LoVo (cell line): ENCODE measurements at places on chromosomes 1 and 21.

GRCh38 chr21:23016617-23017016 is 2018.4 kb downstream of the NCAM2 start:
- no peak for DNase-seq

DNA sequence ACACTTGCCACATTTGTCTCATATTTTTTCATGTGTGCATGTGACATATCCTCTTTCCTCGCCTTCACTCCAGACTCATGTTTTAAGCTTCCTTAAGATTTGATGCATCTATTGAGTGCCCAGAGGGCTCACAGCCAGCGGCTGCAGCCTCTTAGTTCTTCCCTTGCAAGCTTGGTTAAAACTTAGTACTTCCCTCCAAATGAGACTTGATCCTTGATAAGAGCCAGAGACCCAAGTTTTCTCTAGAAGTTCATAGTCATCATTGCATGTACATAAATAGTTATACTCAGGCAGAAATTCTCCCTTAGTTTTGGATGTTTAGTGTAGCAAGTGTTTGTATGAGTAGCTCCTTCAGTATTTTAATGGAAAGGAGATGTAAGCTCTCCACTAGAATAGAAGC is 337.6 kb upstream of the B3GALT2 start:
- no peak for DNase-seq

DNA sequence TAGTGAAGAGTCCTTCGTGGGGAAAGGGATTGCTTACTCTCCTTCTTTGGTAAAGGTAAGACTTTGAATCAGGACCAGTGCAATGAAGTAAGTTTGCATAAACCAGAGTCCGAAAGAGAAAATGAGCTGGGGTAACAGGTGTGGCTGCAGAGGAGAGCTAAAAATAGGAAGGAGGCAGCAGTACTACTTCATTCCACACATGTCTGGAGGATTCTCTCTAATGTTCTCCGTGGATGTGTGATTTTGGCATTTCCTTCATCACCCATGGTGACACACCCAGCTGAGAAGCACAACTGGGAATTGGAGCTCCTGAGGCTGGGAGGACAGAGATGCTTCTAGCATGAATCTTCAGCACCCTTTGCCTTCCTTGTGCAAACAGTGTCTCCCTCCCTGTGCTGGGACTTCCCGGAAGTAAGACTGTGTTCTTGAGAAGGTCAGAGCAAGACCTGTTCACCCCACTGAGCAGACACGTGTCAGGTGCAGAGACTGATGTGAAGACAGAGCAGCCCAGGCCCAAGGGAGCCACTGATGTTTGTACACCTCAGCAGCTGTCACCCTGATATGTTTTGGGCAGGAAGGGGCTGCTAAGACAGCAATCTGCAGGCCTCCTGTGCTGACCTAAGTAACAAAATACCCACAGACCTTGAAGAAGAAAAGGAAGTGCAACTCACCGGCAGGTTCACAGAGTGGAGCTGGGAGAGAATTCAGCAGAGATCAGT is 13.3 kb downstream of the FCRL1 start:
- DNase-seq = no peak

DNA sequence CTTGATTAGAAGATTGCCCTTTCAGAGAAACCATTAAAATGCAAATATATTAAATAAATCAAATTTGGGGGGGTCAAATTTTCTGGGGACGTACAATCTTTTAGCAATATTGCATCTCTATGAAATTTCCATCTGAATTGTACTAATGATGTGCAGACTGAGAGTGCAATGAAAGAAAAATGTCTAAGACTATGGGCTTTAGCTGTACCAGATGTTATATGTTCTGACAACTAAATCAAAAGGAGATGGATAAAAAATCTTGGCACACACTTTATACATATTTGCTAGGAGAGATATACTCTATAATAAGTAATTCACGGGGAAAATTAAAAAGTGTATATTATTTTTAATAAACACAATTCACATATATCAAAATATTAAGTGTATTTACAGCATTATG is 13.0 kb upstream of the PLPPR5 start:
- no peak for DNase-seq

- no peak for DNase-seq
Observed at GRCh38 chr1:13893409-13893821, 193.4 kb downstream of the PRDM2 start.

DNA sequence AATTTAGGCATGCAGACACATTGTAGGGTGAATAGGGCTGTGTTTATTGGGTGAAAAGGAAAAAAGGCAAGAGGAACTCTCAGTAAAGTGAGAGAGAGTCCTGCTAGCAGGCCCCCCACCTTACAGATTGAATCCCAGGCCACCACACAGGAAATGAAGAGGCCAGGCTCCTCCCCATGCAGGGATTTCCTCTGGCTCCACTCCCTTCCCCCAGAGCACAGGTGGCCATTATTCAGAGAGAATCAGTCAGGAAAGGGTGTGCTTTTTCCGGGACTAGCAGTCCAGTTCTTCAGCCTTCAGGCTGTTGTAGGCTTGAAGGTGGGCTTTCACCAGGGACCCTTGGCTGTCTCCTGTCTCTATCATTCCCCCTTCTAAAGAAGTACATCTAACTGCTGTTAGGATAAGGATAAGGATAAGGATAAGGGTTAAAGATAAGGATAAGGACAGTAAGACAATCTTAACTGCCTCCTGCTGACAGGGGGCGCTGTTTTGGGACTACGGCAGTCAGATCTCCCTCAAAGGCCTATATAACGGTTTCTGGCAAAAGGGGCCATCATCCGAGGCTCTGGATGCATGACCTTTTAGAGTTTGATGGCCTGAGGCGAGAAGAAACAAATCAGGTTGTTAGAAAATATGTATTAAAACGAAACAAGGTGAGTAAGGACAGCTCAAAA is 26.3 kb downstream of the ZNF648 start:
- no peak for DNase-seq

DNA sequence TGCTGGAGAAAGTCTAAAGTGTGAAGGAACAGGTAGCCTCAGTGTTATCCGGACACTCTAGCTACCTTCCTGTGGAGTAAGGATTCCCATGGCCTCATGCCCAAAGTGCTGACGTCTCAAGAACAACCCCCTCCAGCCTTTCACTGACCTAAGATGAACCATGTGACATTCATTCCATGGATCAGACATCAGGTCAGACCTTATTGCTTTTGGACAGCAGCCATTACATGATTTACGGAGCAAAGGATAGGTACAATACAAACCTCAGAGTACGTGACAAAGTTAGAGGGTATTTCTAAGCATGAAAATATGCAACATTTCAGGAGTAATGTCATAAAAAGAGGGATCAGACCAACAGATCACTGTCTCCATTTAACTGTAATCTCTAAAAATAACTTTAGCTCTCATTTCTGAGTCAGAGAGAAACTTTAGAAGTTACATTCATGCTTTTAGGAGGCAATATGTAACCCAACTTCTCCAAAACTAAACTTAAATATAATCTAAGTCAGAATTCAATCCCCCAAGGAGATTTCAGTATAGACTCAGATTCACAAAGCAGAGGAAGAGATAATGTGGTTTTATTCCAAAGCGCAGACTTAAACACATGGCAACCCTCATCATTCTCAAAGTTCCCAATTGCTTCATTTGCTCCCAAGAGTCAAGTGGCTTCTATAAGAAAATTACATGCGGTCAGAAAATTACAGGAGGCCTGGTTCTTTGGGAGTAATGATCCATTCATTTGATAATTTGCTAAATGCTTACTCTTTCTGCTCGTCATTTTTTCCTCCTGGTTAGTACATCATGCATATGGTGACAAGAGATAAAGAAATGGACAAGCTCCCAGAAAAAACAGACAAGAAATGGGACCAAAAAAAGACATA is 280.4 kb downstream of the SETD4 start:
- DNase-seq = peak; percentile 40

- no peak for DNase-seq
Observed at GRCh38 chr1:160855181-160855981, 7.3 kb downstream of the CD244 start.

DNA sequence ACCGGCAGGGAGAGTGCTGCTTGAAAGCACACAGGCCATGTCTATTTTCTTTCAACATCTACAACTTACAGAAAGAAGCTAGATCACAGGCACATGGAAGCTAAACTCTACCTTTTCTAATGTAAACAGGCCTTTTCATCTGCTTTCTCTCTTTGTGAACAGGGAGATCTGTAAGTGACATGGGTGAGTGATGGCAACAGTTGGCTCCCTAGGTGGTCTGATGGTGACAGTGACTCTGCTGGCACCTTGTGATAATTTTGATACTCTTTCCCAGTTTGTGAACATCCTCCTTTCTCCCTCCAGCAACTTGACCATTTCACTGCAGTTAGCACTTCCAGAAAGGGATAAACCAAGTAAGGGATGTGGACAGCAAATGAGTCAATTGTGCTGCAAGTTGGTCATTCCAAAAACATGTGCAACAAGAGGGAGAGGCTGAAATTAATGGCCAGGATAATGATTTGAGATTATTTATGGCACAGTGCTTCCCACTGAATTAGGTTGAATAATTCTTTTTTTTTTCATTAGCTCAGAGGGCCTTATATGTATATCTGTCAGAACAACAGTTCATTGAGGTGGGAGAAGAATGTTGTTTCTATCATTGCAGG is 89.5 kb downstream of the XCL2 start:
- DNase-seq = no peak

DNA sequence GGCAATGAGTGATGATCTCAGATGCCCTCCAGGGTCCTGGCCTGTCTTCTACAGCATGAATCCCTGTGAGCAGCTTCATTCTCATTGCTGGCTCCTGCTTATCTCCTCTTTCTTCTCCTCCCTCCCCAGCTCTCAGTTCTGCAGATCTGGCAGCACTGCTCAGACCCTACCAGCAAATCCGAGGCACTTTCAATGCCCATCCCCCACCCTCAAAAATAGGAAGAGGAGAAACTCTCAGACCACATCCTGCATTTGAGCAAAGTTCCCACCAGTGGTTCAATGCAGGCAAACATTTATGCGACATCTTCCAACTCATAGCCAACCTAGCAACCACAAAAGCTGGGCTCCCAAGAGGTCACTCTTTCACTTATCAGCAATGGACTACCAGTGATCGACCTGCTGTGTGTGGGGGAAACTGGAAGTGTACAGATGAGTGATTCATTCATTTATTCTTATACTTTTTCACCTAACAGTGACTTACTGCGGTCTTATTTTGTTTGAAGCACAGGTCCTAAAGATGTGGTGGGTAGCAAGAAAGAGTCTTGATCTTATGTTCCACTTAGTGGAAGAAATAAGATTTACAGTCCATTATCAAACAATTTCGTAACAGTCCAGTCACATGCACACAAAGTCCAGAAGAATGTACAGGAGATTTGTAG is 5.8 kb upstream of the CHI3L2 start:
- no peak for DNase-seq

- DNase-seq = no peak
Observed at GRCh38 chr1:203271962-203272632, 33.2 kb upstream of the BTG2 start.

DNA sequence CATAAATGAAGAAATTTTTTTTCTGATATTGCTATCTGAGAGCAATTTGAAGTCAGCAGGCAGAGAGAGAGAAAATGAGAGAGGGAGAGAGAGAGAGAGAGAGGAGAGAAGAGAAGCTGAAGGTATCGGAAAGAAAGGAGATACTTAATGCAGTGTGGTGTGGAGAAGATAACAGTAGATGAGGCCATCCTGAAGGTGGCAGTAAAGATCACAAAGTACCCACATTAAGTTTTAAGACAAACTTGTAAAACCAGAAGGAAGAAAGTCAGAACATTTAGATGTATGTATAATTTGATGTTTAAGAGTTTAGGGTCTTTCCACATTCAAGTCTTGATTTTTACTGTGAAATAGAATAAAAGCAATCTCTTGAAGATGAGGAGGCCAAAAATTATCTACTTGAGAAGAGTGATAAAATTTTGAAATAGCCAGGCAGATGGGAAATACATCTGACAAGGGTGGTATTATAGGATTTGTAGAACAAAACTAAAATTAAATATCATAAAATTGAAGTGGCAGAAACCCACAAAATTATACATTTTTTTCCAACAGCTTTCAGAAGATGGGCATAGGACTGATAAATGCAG is 1753.4 kb downstream of the MRPL39 start:
- DNase-seq = peak; percentile 11

DNA sequence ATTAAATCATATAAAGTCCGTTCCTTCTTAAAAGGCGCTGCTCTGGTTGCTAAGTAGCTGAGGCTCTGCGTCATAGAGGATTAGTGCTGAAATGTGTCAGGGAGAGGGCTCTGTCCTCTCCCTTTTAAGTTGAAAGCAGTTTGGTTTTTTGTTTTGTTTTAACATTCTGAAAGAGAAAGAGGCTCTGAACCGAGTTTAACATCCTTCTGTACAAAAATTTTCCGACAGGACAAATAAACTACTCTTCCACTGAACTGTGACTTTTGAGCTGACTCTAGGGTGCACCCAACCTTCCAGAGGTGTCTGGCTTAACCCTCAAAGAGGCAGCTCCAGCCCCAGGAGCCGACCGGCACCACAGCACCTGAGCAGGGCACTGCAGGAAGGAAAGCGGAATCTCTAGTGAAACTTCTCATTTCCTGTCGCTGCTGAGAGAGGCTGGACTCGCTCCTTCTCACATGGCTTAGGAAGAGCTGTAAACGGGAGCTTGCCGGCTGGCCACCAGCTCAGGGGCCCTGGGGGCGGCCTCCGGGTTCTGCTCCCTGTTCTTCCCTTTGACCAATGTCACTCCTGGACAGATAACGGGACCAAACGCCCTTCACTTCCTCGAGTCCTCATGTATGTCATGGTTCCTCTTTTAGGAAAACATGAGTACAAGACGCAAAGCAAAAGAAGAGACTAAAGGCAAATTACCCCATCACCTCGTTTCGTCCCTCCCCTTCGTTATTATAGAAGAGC is 1.2 kb downstream of the VAV3 start:
- DNase-seq = no peak

- DNase-seq = no peak
Observed at GRCh38 chr21:20215959-20216358, 782.2 kb upstream of the NCAM2 start.

DNA sequence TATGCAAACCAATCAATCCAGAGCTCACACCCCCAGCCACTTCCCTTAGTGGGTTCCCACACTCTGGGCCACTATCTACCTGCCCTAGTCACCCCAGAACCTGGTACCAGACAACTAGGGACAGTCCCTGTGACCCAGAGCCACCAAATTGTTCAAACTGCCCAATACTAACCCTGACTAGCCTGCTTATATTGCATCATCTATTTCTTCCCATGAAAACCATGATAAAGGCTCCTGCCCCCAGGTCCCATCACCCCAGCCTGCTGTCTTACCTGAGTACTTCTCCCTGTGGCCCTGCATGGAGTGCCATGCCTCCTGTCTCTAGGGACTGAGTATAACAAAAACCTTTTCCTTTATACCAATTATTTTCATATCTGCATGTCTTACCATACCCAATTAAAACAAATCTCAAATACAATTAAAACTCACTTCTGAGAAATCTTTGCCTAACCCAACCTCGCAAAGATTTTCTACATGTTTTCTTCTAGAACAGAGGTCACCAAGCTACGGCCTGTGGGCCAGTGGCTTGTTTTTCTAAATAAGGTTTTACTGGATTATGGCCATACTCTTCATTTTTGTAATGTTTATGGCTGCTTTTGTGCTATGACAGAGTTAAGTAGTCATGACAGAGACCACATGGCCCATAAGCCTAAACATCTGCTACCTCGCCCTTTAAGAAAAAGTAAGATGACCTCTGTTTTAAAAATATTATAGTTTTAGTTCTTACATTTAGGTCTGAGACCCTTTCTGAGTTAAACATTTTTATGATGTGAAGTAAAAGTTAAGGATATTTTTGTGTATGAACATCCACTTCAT is 31.0 kb upstream of the NID1 start:
- no peak for DNase-seq
